ENCODE measurements at places on chromosomes 12 and 14.

DNA sequence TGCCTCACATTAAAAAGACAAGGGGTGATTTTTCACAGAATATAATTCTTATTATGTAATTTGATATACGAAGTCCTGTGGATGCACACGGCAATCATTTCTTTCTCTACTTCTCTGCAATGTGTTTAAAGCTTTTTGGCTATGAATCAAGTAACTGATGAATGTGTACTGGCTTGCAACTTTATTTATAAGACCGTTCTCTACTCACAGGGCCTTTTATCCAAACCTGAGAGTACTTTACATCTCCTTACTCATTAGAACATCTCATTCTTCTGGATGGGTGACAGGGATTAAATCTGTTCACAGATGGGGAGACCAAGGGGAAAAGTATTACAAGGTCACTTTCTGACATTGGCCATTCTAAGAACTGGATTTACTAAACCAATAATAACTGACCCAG lies 215.8 kb upstream of the DIO2 start:
- DNase-seq = no peak

DNA sequence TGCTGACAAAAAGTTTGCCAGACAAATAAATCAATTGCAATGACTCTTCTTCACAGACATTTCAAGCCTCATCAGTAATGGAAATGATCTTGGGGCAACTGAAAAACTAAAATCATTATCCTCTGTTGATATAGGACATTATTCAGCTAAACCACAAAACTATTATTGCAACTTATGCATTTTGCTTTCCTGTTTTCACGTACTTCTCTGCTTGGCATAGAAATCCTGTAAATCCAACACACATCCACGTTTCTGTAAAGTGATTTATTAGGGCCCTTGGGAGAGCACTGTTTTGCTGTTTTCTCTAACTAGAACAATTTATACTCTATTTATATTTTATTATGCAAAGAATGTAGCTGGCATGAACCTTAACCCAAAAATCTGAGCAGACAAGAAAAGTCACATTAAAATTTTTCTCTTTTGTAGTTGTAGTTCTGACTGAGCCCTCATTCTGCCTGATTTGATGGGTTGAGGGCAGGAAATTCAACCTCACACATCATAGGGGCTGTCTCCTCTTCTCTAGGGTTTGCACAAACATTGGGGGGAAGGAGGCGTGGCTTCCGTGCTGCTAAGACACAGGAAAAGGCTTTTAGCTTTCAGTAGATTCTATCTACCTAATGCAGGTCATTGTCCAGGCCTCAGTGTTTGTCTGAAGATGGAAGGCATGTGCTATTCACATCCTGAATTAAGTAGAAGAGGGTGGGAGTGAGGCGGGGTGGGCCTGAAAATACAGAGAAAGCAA lies 11.5 kb upstream of the NUP107 start:
- peak; percentile 7 for DNase-seq

DNA sequence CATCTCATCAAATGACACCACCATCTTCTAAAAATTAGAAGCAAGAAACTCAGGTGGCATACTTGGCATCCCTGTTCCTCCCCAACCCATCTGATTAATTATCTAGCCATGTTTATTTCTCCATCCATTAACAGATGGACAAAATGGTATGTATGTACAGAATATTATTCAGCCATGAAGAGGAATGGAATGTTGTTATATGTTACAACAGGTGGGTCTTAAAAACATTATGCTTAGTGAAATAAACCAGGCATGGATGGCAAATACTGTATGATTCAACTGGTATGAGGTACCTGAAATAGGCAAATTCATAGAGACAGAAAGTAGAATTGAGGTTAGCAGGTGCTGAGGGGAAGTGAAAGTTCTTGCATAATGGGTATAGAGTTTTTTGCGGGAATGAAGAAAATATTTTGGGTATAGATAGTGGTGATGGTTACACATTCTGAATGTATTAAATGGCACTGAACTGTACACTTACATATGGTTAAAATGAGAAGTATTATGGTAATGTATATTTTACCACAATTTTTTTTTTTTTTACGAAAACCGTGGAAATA lies 17.5 kb downstream of the YY1 start:
- no peak for DNase-seq

DNA sequence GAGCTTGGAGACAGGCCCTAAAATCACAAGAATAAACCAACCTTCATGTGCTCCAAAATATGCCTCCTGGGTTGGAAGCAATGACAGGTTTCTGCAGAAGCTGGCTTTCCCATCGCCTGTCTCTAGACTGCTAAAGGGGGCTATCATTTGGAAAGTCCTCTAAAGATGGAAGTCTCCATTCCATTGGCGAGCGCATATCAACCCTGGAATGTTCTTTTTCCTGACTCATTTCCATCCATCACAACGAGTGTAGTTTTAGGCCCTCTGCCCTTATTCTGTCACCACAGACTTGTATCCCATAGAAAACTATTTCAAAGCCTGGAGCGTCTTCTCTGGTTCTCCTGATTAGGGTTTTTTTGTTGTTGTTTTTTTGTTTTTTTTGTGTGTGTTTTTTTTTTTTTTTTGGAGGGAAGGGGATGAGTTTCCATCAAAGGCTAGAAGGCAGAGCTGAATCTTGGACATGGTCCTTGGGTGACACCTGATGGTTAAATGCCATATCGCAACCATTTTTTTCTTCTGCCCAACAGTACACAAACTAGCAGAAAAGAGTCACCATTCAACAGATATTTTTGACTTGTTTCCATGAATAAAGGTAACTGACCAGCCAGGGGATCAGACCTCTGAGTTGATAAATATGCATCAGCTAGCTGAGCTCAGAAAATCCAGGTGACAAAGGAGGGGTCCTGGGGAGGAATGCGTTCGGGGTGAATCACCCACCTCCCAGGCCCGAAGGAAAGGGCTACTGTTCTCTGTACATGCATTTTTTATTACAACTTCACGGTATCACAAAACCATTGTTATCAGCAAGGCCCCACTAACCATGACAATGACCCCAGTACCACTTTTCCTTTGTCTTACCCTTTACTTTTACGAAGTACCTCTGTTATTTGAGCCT lies 40.5 kb downstream of the KCNA5 start:
- peak; percentile 54 for DNase-seq

GRCh38 chr12:54419088-54419887 lies at the start of gene ITGA5:
TSS of gene ITGA5 (minus strand) at chr12:54419266. CDS start at chr12:54419198, 68 bp downstream.
- DNase-seq = peak; percentile 61

DNA sequence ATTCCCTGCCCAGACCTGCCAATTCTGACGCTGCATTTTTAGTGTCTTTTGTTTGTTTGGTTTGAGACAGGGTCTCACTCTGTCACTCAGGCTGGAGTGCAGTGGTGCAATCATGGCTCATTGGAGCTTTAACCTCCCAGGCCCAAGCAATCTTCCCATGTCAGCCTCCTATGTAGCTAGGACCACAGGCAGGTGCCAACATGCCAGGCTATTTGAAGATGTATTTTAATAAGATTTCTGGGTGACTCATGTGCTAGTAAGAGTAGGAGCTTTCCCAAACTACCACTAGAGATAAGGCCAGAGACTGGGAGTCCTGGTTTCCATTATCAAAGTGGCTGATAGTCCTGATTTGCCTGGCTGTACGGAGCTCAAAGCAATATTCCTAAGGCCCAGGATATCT lies 693.3 kb downstream of the MED13L start:
- DNase-seq = no peak

GRCh38 chr12:68203460-68203875 lies 22.1 kb downstream of the IL26 start:
- no peak for DNase-seq

DNA sequence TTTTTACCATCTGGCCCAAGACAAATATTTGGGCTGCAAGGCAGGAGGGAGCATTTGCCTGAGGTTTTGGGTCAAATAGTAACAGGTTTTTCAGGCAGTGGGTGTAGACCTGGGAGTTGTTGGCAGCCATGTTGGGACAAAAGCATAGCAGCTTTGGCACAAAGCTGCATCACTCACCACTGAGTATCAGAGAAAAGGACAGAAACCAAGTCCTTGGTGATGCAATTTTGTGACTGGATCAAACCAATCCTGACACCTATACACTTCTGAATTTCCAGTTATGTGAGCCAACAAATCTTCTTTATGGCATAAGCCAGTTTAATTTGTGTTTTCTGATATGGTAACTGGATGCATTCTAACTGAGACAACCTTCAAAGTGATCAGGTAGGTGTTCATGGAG lies 144.8 kb upstream of the KRR1 start:
- DNase-seq = no peak

- no peak for DNase-seq
Observed at GRCh38 chr14:50688875-50689274, 20.8 kb upstream of the SAV1 start.

DNA sequence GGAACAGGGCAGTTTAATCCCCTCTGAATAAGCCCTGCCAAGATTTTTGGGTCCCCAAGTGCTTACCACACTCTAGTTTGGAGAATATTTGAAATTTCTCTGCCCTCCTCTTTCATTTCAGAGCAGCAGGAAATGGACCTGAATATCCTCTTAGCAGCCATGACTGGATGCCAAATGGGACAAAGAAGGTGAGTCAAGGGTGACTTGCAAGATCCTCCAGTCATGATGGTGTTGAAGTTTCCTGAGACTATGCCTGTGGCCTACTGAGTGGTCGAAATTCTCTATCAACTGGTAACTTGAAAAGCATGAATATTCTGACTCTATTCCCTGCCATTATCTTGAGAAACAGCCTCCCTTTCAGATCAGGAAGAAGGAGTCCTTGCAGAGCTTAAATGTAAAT lies 1674.7 kb upstream of the SEL1L start:
- no peak for DNase-seq

- no peak for DNase-seq
Observed at GRCh38 chr12:84464616-84465015, 448.0 kb downstream of the SLC6A15 start.

DNA sequence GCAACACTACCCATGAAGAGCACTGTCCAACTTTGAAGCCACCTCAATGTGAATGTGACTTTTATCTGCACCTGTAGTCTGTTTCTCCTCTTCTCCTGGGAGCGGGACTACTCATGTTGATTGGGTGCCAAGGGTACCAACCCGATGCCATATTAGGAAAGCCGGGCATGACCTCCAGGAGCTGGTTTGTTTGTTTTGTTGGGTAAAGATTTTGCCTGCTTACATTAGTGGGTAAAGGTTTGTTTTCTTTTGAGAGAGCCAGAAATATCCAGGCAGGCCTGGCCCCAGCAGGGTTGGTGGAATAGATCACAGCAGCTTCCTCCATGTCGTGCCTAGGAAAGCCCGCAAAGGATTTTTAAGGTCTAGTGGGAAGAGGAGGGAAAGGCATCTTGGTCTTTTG lies 19.7 kb upstream of the ITPK1 start:
- no peak for DNase-seq

DNA sequence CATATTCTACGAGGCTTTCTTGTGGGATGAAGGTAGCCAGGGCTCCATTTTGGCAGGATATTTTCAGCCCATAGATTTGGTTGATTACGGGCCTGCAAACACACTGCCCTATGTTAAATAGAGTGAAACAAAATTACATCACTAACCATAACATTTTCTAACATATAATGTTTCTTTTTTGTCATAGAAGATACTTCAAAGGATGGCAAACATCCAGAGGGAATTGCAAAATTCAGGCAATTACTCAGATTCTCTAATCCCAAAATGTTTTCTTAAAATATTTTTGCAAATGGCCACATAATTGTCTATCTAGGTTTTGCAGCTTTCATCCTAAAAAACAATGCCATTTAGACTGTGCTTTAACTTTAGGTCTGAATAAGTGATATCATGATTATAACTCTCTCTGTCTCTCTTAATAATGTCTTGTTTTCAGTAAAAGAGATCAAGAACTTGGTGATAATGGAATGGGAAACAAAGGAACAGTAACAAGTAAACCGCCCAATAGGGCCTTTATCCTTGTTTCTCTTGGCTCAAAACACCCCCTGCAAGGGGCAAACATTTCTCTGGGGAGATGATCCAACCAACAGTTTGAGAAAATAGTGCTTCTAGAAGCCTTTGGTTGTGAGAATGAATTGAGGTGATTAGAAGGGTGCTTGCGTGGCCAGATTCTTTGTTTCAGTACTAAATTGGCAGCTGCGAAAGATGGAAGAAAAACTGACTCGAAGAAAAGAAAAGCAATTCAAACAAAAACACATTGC lies 54.4 kb upstream of the BTG1 start:
- DNase-seq = no peak

DNA sequence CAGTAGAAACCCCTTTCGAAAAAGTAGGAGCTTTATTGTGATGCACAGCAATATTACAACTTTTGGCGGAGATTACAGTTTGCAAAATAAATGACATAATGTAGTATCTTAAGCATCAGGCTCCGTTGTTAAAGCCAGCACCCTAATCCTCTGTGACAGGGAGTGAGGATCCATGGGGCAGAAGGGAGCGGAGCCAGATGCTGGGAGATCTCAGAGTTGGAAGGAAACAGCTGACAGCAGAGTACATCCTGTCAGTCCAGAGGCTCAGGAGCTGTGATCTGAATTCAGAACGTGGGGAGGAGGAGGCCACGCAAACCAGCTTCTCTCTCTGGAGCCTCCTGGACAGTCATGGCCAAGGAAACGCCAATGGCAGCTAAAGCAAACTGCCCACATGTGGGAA lies 55.7 kb downstream of the TMTC1 start:
- DNase-seq = no peak

- DNase-seq = no peak
Observed at GRCh38 chr12:105234197-105234596, 1.8 kb downstream of the APPL2 start.

DNA sequence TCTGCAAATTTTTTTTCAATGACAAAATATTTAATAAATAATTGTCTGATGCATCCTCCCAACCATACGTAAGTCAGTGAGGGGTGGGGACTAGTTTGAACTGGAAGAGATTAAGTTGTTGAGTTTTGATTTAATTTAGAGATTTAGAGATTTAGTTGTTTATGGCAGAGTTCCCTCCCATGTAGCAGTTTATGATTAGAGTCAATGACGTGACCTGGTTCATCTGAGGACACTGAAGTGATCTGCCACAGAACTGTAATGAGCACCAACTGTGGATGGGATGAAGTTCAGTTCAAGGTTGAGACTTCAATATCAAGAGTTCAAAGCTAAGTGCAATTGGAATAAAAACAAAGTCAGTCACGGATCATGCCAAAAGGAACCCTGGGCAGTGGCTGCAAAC lies 609.3 kb downstream of the NOVA1 start:
- no peak for DNase-seq

- no peak for DNase-seq
Observed at GRCh38 chr12:24679126-24679525, 269.8 kb downstream of the BCAT1 start.

GRCh38 chr14:105818712-105819005 lies 292.3 kb downstream of the TMEM121 start:
- no peak for DNase-seq
